Activated naive CD4-positive, alpha-beta T cell treated with anti-CD3 and anti-CD28 coated beads, Interleukin-2, amount 50 U/mL, for 72 hours (primary cell): ENCODE measurements at places on chromosomes 4 and X.
A peak's percentile ranks its signal among the peaks of the same experiment; 100 is the strongest.

DNA sequence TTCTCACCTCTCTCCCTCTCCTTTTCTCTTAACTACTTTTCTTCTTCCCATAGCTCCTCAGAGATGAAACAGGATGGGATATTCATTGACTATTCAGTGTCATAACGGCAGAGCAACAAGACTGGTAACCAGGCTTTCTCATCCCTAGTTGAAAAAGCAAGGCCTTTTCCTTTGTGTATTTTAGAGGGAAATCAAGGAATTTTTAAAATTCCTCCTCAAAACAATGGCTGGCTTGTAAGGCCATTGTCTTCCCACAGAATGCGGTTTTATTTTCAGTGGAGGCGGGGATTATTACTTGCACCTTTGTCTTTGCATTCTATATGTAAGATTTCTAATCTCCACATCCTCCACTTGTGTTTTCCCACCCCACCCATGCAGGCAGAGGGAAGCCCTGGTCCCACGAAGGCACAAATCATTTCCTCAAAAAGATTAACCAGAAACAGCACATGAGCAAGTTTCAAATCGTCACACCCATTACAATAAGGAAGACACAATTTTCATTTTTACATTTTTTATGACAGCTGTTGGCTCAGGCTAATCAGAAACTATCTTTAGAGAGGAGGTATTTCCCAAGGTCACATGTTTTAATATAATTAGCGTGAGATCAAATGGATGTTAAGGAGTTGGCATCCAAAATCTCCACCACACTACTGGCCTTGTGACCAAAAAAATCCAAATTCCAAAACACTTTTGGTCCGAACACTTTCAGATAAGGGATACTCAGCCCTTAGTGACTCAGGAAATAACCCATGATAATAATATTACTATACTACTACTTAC is 53.0 kb upstream of the KDR start:
- DNase-seq = no peak

DNA sequence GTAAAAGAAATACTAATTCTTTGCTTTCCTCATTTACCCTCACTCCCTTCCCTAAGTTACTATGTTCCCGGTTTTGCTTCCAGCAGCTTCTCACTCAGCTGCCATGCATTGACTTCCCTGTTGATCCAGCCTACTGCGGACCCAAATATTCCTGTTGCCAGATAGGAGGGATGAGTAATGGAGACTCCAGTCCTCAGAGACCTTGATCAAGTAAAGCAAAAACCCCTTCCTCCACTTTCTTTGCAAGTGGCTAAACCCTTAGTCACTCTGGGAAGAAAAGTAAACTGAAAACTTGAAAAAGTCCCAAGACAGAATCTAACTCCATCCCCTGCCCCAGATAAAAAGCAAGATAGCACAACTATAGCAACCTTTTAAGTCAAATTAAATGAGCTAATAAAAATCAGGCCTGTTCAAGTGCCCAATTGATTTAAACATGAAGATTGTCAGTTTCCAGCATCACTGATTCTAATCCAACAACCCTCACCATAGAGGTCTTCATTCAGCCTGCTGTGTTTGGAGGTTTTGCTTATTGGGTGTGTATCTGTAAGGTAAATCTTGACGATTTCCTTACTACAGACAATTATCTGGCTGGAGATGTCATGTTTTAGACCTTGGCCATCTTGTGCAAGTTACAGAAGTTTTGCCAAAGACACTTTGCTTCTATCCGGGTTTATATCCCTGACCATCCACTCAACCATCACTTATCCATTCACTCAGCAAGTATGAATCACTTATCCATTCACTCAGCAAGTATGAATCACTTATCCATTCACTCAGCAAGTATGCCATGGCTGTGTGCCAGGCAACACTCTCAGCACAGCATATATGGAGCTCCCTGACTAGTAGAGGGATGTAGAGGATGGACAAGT is 17.6 kb downstream of the FGFBP1 start:
- DNase-seq = no peak

- peak; percentile 70 for DNase-seq
These were observed 2.5 kb downstream of the P2RY8 start for GRCh38 chrX:1534301-1535168.

- no peak for DNase-seq
These were observed 4.3 kb upstream of the AGA start for GRCh38 chr4:177446586-177446985.

DNA sequence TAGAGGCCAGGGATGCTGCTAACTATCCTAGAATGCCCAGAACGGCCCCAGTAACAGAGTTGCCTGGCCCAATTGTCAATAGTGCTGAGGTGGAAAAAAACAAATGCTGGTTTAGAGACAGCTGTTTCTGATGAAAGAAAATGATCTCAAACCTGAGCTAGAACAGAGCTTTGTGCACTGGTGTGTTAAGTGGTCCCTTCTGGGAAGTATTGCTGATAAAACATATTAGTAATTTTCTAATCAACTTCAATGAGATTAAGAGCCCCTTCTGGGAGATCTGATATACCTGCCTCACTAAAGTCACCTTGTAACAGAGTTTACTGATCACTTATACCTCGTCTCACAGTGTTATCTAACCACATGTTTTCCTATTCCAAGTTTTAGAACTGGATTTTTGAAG is 42.1 kb downstream of the SMPX start:
- DNase-seq = no peak

DNA sequence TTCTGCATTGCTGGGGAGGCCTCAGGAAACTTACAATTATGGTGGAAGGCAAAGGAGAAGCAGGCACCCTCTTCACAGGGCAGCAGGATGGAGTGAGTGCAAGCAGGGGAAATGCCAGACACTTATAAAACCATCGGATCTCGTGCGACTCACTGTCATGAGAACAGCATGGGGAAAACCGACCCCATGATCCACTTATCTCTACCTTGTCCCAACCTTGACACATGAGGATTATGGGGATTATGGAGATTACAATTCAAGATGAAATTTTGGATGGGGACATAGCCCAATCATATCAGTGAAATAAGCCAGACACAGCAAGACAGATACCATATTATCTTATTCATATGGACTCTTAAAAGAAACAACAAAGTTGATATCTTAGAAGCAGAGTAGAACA is 134.9 kb downstream of the C4orf33 start:
- DNase-seq = no peak

GRCh38 chr4:102344520-102344953 is 745 bp downstream of the SLC39A8 start:
- peak; percentile 85 for DNase-seq

GRCh38 chrX:44903830-44904530 is 31.0 kb downstream of the KDM6A start:
- no peak for DNase-seq

- DNase-seq = no peak
These were observed 772 bp upstream of the FBXW7 start for GRCh38 chr4:152536545-152537182.

DNA sequence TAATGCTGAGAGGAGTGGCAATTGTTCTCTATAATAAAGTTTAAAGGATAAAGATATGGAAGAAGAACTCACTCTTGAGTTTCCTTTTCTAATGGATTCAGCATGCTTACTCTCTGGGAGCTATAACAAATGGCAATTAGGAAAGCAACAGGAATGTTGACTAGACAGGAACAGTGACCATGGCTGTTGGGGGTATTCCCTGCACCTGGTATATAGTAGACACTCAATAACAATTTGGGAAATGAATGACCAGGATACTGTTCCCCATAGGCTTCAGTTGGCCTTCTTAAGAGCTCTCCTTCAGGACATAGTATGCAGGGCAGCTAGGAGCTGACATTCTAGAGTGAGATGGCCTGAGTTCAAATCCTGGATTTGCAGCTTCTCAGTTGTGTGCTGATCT is 1.8 kb downstream of the LIMCH1 start:
- DNase-seq = no peak

GRCh38 chr4:42625329-42625728 is 31.6 kb downstream of the ATP8A1 start:
- no peak for DNase-seq

DNA sequence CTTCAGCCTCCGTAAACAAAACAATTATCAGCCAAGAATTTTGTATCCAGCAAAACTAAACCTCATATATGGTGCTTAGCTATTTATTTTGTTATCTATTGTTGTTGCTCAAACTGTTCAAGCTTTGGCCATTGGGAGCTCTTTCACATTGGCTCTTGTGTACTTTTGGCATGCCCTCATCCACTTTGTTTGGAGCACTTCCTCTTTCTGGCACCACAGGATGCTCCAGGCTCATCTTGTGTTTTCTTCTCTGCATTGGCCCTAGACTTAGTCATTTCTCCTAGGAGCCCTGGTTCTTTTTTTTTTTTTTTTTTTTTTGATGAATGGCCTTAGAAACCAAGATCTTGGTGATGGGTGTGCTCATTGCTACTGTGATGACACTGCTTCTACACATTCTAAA is 74.5 kb downstream of the DIPK2B start:
- DNase-seq = no peak

DNA sequence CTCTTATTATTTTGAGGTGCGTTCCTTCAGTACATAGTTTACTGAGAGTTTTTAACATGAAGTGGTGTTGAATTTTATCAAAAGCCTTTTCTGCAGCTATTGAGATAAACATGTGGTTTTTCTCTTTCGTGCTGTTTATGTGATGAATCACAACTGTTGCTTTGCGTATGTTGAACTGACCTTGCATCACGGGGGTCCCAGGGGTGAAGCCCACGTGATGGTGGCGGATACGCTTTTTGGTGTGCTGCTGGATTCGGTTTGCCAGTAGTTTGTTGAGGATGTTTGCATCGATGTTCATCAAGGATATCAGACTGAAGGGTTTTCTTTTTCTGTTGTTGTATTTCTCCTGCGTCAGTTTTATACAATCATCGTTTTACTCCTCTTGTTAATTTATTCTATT is 4.6 kb upstream of the H2BW1 start:
- DNase-seq = no peak

DNA sequence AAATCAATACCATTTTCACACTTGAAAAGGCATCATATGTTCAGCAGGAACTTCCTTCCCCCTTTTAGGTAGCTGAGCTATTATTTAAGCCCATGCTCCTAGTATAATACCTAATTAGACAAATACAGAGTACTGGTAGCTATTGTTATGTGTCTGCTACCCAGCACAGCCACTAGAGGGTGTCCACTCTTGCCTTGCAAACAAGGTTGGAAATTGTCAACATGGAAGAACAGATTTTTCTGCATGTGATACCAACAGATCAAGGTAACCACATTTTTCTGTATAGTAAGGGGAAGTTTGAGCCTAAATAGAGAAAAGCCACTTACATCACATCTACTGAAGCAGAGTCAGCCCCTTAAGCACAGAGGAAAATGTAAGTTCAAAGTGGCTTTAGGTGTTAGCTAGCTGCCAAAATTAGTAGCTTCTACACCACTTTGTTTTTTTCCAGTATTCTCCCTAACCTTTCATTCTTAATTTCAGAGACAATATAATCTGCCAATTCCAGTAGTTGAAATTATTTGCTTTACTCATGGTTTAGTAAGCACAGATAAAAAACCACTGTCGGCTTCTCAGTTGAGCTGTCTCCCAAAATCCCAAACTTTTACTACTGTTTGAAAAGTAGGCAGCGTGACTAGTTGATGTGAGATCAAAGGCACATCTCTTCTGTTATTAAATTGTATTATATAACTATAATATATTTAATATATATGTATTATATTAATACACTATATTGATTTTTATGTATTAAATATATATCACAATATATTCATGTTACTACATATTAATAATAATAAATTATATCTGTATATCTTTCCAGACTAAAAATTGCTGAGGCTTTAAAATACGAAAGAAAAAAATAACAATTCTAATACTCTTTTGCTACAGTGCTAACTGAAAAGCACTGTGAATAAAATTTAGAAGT is 38.2 kb downstream of the EDNRA start:
- DNase-seq = peak; percentile 36

- no peak for DNase-seq
These were observed 39.3 kb upstream of the MAGEA10 start for GRCh38 chrX:152177497-152178269.

- DNase-seq = no peak
These were observed 723.1 kb downstream of the ADGRL3 start for GRCh38 chr4:61923179-61923578.

GRCh38 chrX:125198546-125198945 is 121.1 kb upstream of the TEX13C start:
- no peak for DNase-seq

DNA sequence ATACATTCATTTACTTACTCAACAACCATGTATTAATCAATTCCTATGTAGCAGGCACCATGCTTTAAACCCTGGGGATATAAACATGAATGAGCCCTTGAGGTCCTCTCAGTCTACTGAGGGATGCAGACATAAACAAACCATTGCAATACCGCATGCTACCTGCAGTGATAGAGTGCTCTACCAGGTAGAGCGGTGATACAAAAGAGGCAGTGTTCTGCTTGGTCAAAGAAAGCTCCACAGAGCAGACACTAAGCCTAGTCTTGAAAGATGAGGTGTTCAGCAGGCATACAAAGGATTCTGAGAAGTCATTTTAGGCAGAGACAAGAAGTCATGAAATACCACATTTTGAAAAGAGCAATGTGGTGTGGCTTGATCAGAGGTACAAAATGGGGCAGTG is 26.9 kb upstream of the AMOT start:
- no peak for DNase-seq

DNA sequence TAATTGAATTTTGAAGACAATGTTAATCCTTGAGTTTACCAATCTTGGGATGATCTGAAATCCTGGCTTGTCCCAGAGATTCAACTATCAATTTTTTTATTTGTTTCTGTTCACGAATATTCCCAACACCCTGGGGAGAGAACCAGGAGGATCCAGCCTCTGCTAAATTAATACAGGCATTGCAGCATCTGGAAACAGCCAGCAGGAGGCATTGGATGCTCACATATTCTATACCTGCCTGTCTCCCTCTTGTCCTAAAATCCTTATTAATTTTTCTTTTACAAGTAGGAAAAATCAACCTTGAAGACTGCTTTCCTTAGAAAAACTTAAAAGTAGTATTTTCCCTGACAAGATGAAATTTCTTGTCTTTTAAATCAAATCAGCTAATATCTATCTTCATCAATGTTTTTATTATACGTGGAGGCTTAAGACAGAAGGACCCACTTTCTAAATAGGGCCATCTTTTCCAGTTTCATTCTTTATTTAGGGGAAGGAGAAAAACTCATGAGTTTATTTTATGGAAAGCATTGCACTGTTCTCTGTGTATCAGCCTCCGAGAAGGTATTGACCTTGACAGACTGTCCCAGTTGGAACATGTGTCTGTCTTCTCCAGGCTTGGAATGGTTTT is 102.4 kb downstream of the CLNK start:
- no peak for DNase-seq
